A673 (cell line): ENCODE measurements at places on chromosomes 3 and 15.
A peak's percentile ranks its signal among the peaks of the same experiment; 100 is the strongest.

- H3K27ac ChIP-seq, result peak overlapping the region; percentile 50
- no peaks in the 10 kb centered on the region for H3K27me3 ChIP-seq
- peaks cover 8% of the 10 kb centered on the region for H3K4me1 ChIP-seq
- H3K4me3 ChIP-seq, result peak overlapping the region; percentile 41
Observed at GRCh38 chr15:77543159-77543882, 89.4 kb downstream of the LINGO1 start.

- H3K36me3 ChIP-seq, result no peaks in the 10 kb centered on the region
- H3K27me3 ChIP-seq, result no peaks in the 10 kb centered on the region
- peak overlapping the region; percentile 62 for H3K4me3 ChIP-seq
- DNase-seq, result peak; percentile 48
Observed at GRCh38 chr3:195908694-195909581, 587 bp upstream of the TNK2 start.

- peaks cover 40% of the 10 kb centered on the region for H3K36me3 ChIP-seq
- no peaks in the 10 kb centered on the region for H3K27me3 ChIP-seq
- H3K27ac ChIP-seq, result no peak overlapping the region
- no peak for DNase-seq
- no peak overlapping the region for H3K4me3 ChIP-seq
Observed at GRCh38 chr15:74800559-74801094, 12.0 kb upstream of the LMAN1L start.

- no peak overlapping the region for H3K27ac ChIP-seq
- no peak for DNase-seq
- H3K4me3 ChIP-seq, result no peak overlapping the region
- H3K4me1 ChIP-seq, result no peaks in the 10 kb centered on the region
Observed at GRCh38 chr3:27324686-27325085, 44.5 kb downstream of the NEK10 start.

DNA sequence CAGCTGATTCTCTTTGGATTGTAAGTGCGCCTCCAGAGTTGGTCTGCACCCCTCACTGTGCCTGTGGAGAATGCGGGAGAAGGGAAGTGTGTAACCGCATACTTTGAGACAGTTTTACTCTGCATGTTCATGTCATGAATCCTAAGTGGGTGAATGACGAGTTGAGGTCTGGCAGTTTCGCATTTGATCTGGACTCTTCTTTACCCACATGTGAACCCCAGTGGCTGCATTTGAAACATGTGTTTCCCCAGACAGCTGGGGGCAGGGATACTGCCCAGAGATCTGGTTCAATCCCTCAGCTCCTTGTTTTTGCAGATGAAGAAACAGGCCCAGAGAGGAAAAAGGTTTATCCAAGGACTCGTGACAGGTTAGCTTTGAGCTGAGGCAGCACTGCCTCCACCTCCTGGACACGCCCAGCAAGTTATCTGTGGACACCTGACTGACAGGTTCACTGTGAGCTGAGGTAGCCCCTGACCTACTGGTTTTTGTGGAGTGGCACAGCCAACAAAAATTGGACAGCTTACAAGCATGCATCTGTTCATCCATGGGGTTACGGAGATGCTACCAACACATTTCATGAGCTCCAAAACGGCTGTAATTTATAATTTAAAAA, 207.3 kb downstream of the XXYLT1 start:
- no peak for DNase-seq
- no peaks in the 10 kb centered on the region for H3K4me1 ChIP-seq
- H3K36me3 ChIP-seq, result no peaks in the 10 kb centered on the region
- H3K27ac ChIP-seq, result no peak overlapping the region
- no peak overlapping the region for H3K4me3 ChIP-seq

GRCh38 chr15:60970246-60971170, 258.6 kb downstream of the RORA start:
- DNase-seq, result no peak
- no peak overlapping the region for H3K4me3 ChIP-seq
- H3K27me3 ChIP-seq, result no peaks in the 10 kb centered on the region
- H3K36me3 ChIP-seq, result no peaks in the 10 kb centered on the region
- H3K27ac ChIP-seq, result no peak overlapping the region
- no peaks in the 10 kb centered on the region for H3K4me1 ChIP-seq

DNA sequence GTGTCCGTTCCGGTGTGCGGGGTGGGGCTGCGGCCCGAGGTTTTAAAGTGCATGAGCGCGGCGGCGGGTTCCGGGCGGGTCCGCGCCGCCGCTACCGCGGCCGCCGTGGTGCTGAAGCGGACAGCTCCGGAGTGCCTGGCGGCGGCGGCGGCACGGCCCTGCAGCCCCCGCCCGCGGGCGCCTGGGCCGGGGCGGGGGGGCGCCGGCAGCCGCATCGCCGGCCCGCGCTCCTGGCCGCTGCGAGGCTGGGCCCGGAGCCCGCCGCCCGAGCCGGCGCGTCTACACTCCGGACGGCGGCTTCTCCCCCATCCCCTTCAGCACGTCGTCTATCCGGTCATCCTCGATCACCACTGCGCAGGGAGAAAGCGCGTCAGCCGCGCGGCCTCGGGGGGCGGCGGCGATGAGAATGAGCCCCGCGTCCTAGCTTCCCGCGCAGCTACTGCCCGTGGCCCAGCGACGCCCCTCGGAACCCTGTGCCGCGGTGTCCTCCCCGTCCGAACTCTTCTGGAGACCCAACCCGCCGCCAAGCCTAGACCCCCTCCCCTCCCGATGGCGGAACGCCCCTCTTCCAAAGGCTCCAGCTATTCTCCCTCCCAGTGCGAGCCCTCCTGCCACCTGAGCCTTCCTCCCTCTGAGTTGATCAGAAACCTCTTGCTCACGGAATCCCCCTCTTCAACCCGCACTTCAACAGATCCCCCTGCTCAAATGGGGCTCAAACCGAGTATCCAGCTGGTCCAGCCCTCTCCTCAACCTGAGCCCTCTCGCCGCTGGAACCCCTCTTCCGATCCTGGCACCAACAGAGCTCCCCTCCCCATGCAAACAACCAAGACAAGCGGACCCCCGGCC, 1.3 kb downstream of the CAMK2N2 start:
- H3K36me3 ChIP-seq, result no peaks in the 10 kb centered on the region
- peaks cover 25% of the 10 kb centered on the region for H3K27me3 ChIP-seq
- peaks cover 11% of the 10 kb centered on the region for H3K4me1 ChIP-seq
- peak; percentile 45 for DNase-seq
- H3K4me3 ChIP-seq, result peak overlapping the region; percentile 51
- H3K27ac ChIP-seq, result no peak overlapping the region

- H3K27ac ChIP-seq, result no peak overlapping the region
- H3K4me3 ChIP-seq, result no peak overlapping the region
- H3K27me3 ChIP-seq, result no peaks in the 10 kb centered on the region
- DNase-seq, result no peak
- peaks cover 7% of the 10 kb centered on the region for H3K4me1 ChIP-seq
Observed at GRCh38 chr15:75362642-75363249, 5.7 kb downstream of the MAN2C1 start.

GRCh38 chr3:119401503-119402440, 61.6 kb downstream of the TMEM39A start:
- no peaks in the 10 kb centered on the region for H3K4me1 ChIP-seq
- no peaks in the 10 kb centered on the region for H3K27me3 ChIP-seq
- no peak overlapping the region for H3K27ac ChIP-seq
- H3K4me3 ChIP-seq, result no peak overlapping the region
- H3K36me3 ChIP-seq, result no peaks in the 10 kb centered on the region
- no peak for DNase-seq

DNA sequence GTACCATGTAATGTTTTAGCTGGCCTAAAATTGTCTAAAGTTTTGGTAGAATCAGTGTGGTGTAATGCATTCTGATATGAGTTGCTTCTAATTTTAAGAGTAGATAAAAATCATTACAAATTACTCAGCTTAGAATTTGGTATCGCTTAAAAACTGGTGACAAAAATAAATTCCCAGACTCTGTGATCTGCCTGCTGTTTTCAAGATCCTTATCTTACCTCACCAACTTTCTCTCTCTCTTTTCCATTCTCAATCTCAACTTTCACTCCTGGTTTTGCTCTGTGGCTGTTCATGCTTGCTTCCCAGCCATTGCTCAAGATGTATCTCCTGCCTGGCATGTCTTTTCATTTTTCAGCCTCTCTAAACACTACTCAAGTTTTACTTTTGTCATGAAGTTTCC, 45.7 kb downstream of the TCF12 start:
- H3K4me3 ChIP-seq, result no peak overlapping the region
- peak; percentile 42 for DNase-seq
- peak overlapping the region; percentile 49 for H3K27ac ChIP-seq
- no peaks in the 10 kb centered on the region for H3K36me3 ChIP-seq
- no peaks in the 10 kb centered on the region for H3K27me3 ChIP-seq

GRCh38 chr3:69791919-69792399, 52.7 kb downstream of the MITF start:
- no peak overlapping the region for H3K27ac ChIP-seq
- H3K27me3 ChIP-seq, result no peaks in the 10 kb centered on the region
- H3K4me1 ChIP-seq, result no peaks in the 10 kb centered on the region
- H3K36me3 ChIP-seq, result no peaks in the 10 kb centered on the region

- no peak overlapping the region for H3K27ac ChIP-seq
- no peak overlapping the region for H3K4me3 ChIP-seq
- H3K36me3 ChIP-seq, result no peaks in the 10 kb centered on the region
- no peaks in the 10 kb centered on the region for H3K27me3 ChIP-seq
- no peak for DNase-seq
Observed at GRCh38 chr3:21544076-21544462, 206.9 kb downstream of the ZNF385D start.

- H3K27ac ChIP-seq, result no peak overlapping the region
- DNase-seq, result no peak
- no peaks in the 10 kb centered on the region for H3K36me3 ChIP-seq
- H3K4me1 ChIP-seq, result no peaks in the 10 kb centered on the region
Observed at GRCh38 chr3:2343031-2343682, 244.5 kb downstream of the CNTN4 start.

GRCh38 chr15:27936164-27936563, 163.0 kb downstream of the OCA2 start:
- H3K27me3 ChIP-seq, result no peaks in the 10 kb centered on the region
- no peak overlapping the region for H3K27ac ChIP-seq
- H3K36me3 ChIP-seq, result no peaks in the 10 kb centered on the region
- no peak overlapping the region for H3K4me3 ChIP-seq
- DNase-seq, result no peak

GRCh38 chr3:36964817-36965216, 20.0 kb upstream of the TRANK1 start:
- H3K27ac ChIP-seq, result no peak overlapping the region
- no peak for DNase-seq
- H3K36me3 ChIP-seq, result no peaks in the 10 kb centered on the region
- no peak overlapping the region for H3K4me3 ChIP-seq

GRCh38 chr3:38397320-38397719, 50.7 kb downstream of the XYLB start:
- H3K4me3 ChIP-seq, result no peak overlapping the region
- H3K36me3 ChIP-seq, result no peaks in the 10 kb centered on the region
- no peaks in the 10 kb centered on the region for H3K4me1 ChIP-seq
- no peak overlapping the region for H3K27ac ChIP-seq
- DNase-seq, result peak; percentile 1
- H3K27me3 ChIP-seq, result no peaks in the 10 kb centered on the region

DNA sequence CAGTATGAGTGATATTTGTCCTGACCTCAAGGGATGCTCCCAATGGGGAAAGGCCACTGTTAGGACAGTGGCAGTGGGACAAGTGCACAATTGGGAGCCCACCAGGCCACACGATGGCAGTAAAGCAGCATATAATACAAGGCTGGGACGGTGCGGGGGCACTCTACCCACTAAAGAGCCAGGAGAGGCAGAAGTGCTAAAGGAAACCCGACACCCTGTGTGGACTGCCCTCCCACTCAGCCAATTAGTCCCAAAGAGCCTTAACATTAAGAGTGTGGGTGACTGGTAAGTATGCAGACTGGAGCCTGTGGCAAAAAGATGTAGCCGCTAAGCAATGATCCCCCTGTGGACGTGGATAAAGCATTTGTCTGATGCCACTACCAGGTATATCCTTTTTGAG, 8.2 kb upstream of the ZNF589 start:
- no peaks in the 10 kb centered on the region for H3K36me3 ChIP-seq
- peaks cover 11% of the 10 kb centered on the region for H3K4me1 ChIP-seq
- DNase-seq, result peak; percentile 85
- no peak overlapping the region for H3K4me3 ChIP-seq
- H3K27me3 ChIP-seq, result no peaks in the 10 kb centered on the region

DNA sequence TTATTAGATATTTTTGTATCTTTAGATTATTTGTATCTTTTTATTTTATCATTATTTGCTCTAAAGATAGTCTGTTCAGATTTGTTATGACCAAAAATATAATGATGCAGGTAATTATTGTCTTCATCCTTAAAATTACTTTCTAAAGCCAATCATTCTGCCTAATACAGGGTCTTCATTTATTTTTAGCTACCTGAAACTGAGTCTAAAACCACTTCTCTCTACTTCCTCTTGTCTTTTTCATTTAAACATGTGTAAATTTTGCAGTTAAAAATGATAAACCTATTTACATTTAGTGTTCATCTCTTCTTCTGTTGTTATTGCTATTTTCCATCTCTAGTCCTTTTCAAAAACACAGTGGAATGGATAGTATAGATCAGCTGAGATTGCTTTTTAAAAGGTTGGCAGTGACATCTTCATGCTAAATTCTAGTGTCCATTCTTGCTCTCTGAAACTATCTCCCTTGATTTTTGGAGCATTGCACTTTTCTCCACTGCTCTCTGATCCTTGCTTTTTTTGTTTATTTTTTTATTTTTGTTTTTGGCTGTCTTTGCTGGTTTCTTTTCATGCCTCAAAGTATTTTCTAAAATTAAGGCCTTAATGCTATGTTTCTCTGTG, 91.8 kb downstream of the UBE2E2 start:
- H3K36me3 ChIP-seq, result no peaks in the 10 kb centered on the region
- H3K27ac ChIP-seq, result no peak overlapping the region
- H3K4me1 ChIP-seq, result no peaks in the 10 kb centered on the region
- H3K4me3 ChIP-seq, result no peak overlapping the region

DNA sequence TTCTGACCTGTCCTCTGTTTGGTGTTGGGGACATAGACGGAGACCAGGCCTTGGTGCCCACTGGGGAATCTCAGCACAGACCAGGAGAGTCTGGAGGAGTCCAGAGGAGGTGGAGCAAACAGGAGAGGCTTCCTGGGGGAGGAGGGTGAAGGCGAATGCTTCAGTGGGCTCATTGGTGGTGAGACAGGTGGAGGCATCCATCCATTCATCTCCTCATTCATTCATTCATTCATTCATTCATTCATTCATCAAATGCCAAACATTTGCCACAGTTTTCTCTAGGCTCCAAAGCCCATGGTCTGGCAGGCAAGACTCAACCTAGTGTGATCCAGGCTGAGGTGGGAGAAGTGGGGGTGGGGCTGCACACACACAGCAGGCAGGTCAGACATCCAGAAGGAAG, 7.9 kb upstream of the LINGO1 start:
- no peak overlapping the region for H3K4me3 ChIP-seq
- H3K36me3 ChIP-seq, result no peaks in the 10 kb centered on the region
- H3K27me3 ChIP-seq, result no peaks in the 10 kb centered on the region
- no peak for DNase-seq
